Mesendoderm (in vitro differentiated cells): ENCODE measurements at places on chromosomes 7 and 10.

DNA sequence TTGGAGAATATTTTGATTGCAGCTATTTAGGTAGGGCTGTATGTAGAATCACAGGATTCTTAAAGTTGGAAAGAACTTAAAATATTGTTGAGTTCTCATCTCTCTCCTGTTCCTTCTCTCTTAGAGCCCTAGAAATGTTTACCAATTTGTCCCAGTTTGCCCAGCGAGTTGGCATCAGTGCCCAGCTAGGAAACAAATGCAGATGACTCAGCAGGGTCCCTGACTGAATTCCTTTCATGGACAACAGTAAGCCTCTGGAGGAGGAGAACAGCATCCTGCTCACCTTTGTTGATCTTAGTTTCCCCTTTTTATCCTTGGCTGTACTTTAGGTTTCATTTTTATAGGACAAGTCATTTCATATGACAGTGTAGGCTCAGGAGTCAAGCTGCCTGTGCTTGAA lies 89.3 kb downstream of the SEC23IP start:
- DNase-seq = no peak

DNA sequence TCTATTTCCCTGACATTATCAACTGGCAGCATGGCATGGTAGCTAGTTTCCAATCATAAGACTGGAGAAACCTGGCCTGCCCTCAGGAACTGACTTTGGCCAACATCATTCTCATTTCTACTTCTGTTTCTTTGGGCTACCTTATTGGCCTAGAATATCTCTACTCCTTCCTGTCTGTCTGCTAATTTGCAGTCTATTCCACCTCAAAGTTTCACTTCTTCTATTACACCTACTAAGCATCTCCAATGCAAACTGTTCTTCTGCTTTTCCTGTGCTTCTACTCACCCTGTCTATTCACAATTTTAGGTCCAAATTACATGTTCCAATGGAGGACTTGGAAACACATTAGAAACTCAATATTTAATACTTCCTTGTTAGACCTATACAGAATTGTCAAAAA lies 65.6 kb downstream of the ZNF503 start:
- DNase-seq = no peak

DNA sequence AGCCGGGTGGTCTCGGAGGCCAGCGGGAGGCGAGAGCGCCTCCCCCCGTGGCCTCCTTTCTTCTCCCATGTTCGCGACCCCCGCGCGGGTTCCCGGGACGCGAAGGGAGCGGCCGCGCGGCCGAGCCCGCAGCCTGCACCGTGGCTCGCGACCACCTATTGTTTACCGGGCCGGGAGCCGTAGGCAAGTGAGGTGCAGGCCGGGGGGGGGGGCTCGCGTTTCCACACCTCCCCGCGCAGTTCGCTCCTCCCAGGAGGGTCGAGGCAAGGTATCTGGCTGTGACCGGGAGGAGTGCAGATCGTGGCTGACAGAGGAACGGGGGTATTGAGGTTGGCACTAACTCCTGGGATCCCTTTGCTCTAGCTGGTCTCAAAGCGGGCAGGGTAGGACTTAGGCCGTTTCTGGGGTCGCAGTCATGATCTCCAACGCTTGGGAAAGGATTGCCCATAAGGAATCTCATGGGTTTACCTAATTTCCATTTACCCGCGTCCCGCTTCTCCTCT lies 734 bp downstream of the PTPN12 start:
- no peak for DNase-seq

- DNase-seq = peak; percentile 92
Measured at GRCh38 chr10:97318772-97319651, at the start of gene FRAT1. Gene FRAT1, plus strand, starts transcription at chr10:97319271. Its CDS starts 183 bp downstream, at chr10:97319454.

- DNase-seq = no peak
Measured at GRCh38 chr7:39367943-39368342, 198.3 kb upstream of the YAE1 start.

- no peak for DNase-seq
Measured at GRCh38 chr10:99674762-99675161, 15.5 kb downstream of the ENTPD7 start.

- DNase-seq = no peak
Measured at GRCh38 chr7:138941545-138941944, 39.6 kb downstream of the KIAA1549 start.
